Liver (tissue), 10 donors: ENCODE measurements at places on chromosomes 4 and X. TPM values are rescaled to one million over a fixed set of nuclear protein-coding genes. Genes with fewer than 3 reads are reported as not detected.

RAB41 gene
- total RNA-seq = not detected

VSIG4 gene
- total RNA-seq = 38.9 TPM

PHKA1 gene
- 1.7 TPM for total RNA-seq

TRIML2 gene
- total RNA-seq = not detected

IQCM gene
- not detected for total RNA-seq

SPANXC gene
- not detected for total RNA-seq

GDPD2 gene
- total RNA-seq = not detected

SLC10A6 gene
- 0.25 TPM for total RNA-seq

GPR119 gene
- total RNA-seq = 4.3 TPM

TRAM1L1 gene
- not detected for total RNA-seq

MAPK10 gene
- total RNA-seq = 3.6 TPM

HPGD gene
- total RNA-seq = 113 TPM

CORIN gene
- total RNA-seq = 0.23 TPM
